ENCODE measurements at places on chromosomes 2 and 18.

- no peak for DNase-seq
Measured at GRCh38 chr18:60755134-60755533, 382.6 kb upstream of the MC4R start.

GRCh38 chr18:22871809-22872525, 61.2 kb upstream of the RBBP8 start:
- no peak for DNase-seq

GRCh38 chr2:43407935-43408334, 181.5 kb upstream of the ZFP36L2 start:
- DNase-seq: no peak

DNA sequence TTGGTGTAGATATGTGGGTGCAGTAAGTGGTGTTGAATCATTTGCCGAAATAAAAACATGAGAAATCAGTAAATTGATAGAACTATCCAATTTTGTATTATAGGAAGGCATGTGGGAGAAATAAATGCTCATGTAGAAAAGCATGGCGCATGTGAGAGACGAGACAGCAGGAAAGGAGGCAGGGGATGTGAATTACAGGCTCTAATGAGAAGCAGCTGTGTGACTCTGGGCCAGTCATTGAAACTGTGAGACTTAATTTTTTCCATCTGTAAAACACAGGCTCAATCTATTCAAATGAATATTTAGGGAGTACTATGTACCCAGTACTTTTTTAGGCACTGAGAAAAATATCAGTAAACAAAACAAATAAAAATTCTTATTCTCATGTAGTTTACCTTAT, 42.6 kb upstream of the MAP3K20 start:
- no peak for DNase-seq

- DNase-seq: no peak
Measured at GRCh38 chr2:131026919-131027318, 66.3 kb downstream of the FAM168B start.
